ENCODE measurements at places on chromosomes 4 and X.

- no peak for DNase-seq
Observed at GRCh38 chr4:1788254-1788973, 4.7 kb upstream of the FGFR3 start.

DNA sequence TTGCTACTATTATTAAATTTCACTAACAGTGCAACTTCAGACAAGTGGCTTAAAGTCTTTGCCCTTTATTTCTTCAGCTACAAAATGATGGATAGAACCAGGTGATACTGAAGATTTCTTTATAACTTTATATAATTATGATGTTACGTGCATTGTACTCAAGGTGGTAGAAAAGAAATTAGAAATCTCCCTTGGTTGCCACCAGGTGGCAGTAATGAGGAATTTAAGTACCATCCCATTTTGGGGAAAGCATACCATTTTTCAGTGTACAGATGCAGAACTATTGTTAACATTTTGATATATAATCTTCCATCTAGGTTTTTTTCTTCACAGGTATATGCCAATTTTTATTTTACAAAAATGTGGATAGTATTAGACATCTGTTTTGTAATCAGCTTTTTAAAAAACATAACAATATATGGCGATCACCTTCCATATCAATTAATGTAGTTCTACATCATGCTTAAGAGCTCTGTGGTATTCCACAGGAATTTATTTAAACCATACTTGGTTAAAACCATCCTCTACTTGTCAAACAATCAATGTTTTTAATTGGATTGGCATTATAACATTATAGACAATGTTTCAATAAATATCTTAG, 37.7 kb upstream of the RAB33B start:
- DNase-seq = no peak

DNA sequence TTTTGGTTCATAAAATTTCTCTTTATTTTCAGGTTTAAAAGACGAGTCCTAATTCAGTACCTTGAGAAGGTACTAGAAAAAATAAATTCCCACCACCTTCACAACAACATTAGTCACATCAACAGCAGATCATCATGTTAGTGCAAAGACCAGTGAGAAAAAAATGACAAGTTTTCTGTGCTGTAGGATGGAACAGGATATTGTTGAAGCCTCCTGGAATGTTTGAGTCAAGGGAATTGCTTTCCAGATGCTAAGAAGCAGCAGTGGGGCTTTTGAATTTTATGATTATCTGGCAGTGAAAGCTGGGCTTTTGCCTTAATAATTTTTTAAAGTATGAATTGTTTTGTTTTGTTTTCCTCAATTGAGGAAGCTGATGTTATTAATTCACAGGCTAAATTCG, 61.0 kb downstream of the INTS6L start:
- DNase-seq = no peak

- no peak for DNase-seq
Observed at GRCh38 chrX:8629871-8630270, 102.1 kb downstream of the ANOS1 start.

DNA sequence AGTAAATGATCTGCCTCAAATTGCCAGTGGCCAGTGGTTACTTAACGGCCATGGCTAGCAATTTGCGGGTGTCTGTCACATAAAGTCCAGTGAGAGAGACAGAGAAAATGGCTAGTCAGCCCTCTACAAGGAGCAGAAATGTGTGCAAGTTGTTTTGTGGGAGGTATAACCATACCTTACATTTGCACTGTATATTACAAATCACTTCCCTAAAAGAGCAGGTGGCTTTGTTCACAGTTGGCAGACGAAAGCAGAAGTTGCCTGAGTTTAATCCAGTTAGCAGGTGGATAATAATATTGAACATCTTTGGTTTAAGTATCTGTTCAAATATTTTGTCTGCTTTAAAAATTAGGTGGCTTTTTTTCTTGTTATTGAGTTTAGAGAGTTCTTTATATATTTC, 15.6 kb downstream of the SRPX start:
- DNase-seq = no peak

- DNase-seq = no peak
Observed at GRCh38 chr4:77163641-77164040, 6.6 kb downstream of the CCNG2 start.

- peak; percentile 84 for DNase-seq
Observed at GRCh38 chr4:184983672-184984356, 34.5 kb upstream of the HELT start.

DNA sequence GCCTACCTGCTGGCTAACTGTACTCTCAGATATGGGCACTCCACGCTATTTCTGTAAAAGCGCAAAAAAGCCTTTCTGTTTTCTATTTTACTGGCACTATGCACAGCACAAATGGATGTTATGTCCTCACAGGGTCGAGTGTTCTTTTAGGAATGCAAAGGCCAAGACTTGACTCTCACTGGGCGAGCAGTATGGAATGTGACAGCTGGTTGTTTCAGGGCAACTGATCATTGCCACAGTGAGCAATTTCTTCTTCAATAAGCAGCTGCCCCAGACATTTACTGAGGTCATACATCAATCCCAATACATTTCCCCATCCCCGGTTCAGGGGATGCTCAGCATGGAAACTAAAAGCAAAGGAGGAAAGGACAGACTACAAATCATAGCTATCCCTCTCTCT, 58.2 kb downstream of the PDE5A start:
- no peak for DNase-seq

GRCh38 chr4:172356016-172356415, 542.8 kb downstream of the GALNTL6 start:
- DNase-seq = no peak

GRCh38 chrX:138692591-138692990, 18.9 kb downstream of the FGF13 start:
- no peak for DNase-seq

DNA sequence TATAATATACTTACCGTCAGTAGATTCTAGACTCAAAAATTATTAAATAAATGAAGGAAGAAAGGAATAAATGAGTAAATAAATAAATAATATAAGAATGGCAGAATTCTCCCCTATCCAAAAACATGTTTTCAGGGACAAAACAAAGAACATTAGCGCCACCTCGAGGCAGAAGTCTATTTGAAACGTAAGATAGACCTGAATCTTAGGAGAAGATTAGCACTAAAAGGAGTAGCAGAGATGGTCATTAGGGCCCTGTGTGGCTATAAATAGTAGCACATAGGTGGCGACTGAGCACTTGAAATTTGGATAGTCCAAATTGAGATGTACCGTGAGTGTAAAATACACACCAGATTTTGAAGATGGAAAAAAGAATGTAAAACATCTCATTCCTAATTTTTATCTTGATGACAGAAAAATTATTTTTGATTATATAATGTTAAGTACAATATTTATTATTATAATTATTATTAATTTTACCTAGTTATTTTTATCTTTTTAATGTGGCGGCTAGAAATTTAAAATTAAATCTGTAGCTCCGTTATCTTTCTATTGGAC, 24.3 kb upstream of the SRD5A3 start:
- DNase-seq = no peak

DNA sequence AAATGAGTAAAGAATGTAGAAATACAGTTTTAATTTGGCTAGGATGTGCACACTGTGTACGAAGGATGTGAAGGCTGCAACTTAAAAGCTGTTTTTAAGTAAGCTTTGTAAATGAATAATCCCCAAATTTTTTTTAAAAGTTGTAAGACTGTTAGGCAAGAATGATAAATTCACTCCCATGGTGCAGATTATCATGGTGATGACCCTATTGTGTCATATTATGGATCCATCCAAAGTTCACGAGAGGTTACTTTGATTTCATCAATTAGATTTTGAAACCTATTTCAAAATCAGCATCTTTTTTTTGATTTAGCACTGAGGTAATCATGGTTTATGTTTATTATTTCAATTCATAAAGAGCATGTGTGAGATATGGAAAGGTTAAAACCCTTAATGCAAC, 62.9 kb upstream of the ETNPPL start:
- DNase-seq = no peak

DNA sequence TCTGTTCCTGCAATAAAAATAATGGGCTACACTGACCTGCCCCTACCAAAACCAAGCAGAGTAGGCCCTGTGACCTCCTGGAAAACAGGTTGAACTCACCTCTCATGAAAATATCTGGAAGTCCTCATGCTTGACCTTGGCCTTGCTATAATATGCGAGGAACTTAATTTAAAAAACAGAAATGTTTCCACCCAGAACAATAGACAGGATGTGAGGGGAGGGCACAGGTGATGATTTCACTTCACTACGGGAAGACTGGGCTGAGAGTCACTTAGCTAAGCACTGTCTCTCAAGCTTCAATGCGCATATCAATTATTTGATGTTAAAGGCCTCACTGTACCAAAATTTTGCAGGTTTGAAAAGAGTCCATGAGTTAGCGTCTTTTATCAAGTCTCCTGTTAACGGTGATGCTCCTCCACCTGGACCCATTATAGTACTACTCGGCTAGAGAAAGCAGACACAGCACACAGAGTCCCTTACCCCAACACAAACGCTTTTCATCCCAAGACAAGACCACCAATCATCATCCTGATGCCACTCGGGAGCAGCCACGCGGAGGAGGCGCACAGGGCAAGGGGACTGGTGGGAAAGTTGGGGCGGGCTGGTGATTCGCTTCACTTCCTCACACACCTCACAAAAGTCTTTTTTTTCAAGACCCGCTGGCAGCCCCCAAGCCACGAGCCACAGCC, 25.9 kb downstream of the ZNF721 start:
- DNase-seq = no peak

GRCh38 chr4:66766557-66766956, 778.7 kb downstream of the CENPC start:
- peak; percentile 23 for DNase-seq

- DNase-seq = no peak
Observed at GRCh38 chr4:53562409-53562808, 28.9 kb downstream of the LNX1 start.

GRCh38 chr4:57633212-57633859, 523.2 kb upstream of the IGFBP7 start:
- no peak for DNase-seq

DNA sequence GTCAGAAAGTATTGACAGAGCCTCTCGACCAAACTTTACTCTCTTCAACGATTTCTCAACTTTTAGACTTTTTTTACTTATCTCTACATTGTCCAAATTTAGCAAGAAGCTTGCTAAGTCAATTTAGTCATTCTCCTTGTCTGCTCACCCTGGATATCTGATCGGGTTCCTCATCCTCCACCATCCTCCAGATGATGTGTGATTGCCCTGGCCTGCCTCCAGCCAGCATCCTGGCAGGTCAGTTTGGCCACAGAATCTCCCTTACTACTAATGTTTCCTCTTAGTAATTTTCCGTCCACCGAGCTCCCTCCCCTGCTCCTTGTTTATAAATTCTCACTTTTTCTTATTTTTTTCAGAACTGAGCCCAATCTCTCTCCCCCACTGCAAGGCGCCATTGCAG, 167.9 kb upstream of the ZFP42 start:
- DNase-seq = no peak

DNA sequence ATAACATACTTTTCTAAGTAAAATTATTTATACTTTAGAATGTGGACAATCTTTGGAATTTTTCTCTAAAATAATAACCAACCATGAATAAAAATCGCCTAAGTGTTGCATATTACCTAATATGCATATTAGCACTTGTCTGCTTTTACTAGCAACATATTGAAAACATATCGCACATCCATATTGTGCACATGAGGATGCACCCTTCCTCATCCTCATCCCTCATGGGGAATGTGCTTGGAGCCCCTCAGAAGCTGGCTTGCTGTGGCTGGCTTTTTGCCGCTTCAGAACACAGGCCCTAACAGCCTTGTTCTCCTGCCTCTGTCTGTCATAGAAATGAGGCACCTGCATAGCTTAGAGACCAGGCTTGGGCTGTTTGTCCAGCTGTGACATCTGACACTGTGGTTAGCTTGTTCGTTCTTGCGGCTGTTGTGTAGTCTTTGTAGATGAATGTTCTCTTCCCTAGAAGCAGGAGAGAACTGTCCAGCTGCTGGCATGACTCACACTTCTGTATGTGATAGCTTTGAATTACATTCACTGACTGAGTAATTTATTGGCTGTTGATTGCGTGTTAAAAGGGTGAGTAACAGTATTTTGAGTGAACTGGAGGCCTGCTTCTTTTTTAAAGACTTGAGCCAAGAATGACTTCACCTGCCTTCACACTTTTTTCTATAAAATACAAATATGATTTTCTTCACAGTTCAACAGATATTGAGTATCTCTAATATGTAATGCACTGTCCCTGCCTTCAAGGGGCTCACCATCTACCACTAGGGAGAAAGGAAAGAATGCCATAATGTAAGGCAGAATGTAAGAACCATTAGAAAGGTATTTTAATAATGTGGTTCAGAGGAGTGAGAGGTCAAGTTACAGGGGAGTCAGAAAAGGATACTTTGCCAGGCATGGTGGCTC, 81.9 kb downstream of the HMGB2 start:
- no peak for DNase-seq

DNA sequence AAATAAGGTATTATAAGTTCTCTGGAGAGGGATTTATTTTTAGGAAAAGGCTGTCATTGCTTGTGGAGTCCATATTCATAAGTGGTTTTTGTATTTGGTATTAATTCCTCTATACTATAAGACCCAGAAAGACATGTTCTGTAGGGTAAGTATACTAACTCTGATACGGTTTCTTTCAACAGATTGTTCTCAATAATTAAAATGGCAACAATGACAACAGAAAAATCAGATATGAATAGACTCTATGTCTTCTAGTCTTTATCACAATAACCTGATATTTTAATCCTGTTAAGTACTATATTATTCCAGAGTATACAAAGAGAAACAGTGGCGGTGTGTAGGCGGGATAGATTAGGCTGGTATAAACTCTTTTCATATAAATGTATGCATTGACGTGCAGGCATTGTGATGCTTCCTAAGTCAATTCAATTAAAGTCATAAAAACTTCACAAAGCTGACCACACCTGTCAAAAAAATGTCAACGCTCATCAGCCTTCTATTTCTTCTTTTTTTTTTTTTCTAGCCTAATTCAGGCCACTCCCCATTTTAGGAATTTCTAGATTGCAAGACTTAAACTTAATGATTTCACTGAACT, 150.4 kb downstream of the TRIML1 start:
- DNase-seq = no peak

GRCh38 chr4:147325571-147325981, 155.3 kb upstream of the EDNRA start:
- no peak for DNase-seq

GRCh38 chr4:66489370-66489769, 819.1 kb upstream of the EPHA5 start:
- no peak for DNase-seq

GRCh38 chr4:188433741-188434315, 294.6 kb downstream of the TRIML1 start:
- DNase-seq = no peak

DNA sequence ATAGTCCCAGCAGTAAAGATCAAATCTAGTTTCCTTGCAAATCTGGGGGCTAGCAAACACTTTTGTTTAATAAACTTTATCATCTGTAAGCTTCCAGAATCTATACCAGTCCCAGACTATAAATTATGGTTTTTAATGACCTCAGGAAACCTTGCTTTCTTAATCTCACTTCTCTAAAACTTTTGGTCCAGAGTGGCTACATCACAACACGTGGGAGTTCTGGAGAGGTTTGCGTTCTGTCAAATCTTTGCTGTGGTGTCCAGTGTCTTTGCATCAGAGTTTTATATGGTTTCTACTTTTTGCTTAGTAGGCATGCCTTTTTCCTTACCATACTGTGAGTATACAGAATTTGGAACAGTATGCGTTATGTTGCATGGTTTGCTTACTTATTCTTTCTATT, 193.9 kb downstream of the ANK2 start:
- DNase-seq = no peak

GRCh38 chr4:183962419-183962818, 57.3 kb downstream of the STOX2 start:
- no peak for DNase-seq

- no peak for DNase-seq
Observed at GRCh38 chr4:156958276-156959074, 13.1 kb downstream of the PDGFC start.

GRCh38 chrX:50202539-50202938, 1.7 kb upstream of the AKAP4 start:
- no peak for DNase-seq

Measured in right cardiac atrium (tissue), 5 donors.